ENCODE measurements at places on chromosomes 3 and 15.

- no peak for DNase-seq
Measured at GRCh38 chr15:71808311-71809020, 1.9 kb upstream of the NR2E3 start.

GRCh38 chr15:87604857-87605446 lies 651.6 kb downstream of the NTRK3 start:
- no peak for DNase-seq

- DNase-seq = no peak
Measured at GRCh38 chr3:42700366-42701288, 2.0 kb downstream of the HHATL start.

DNA sequence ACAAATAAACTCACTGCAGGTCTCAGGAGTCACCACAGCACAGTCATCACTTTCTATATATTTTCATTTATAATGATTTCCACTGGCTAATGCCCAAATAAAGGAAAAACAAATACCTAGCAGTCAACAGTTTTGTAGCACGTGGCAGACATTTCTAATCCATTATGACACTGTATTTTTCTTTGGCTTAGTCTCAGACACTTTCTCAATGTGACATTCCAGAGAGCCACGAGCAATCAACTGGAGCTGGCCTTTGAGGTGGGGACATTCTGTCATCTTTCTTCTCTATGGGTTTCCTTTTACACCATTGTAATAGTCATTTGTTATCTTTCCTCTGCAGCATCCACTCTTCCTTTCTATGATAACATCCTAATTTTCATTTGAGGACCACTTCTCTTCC lies 119.7 kb downstream of the WNT5A start:
- DNase-seq = no peak

DNA sequence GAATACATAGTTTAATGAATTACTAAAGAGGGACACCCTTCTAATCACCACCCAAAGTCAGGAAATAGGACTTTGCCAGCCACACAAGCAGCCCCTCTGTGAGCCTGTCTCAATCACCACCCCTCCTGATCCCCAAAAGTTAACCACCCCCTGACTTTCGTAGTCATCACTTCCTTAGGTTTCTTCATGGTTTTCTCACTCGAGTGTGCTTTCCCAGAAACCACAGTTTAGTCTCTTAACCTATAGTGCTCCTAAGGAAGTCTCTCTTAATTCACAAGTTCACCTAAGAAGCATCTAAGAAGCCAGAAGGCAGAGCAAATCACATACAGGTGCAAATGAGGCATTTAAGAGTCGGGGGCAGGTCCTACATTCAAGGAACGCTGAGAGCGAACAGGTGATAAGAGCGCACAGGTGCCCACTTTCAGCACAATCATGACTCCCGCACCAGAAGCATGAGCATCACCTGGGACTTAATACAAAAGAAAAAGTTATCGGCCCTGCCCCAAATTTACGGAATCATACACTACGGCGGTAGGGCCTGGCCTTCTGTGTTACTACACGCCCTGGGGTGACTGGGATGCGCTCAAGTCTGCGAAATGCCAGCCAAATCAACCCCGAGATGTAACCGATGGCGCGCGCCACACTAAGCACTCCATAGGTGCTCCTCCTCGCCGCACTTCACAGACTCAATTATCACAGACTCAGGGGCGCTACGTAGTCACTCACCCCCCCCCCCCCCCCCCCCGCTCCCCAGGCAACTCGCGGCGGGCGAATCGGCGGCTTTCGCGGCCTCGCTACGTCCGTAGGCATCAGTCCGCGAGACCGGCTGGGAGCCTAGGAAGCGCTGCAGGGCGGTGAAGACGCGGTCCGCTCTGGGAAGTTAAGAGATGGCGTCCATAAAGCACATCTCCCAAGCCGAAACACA lies 815 bp downstream of the ULK4 start:
- peak; percentile 42 for DNase-seq

DNA sequence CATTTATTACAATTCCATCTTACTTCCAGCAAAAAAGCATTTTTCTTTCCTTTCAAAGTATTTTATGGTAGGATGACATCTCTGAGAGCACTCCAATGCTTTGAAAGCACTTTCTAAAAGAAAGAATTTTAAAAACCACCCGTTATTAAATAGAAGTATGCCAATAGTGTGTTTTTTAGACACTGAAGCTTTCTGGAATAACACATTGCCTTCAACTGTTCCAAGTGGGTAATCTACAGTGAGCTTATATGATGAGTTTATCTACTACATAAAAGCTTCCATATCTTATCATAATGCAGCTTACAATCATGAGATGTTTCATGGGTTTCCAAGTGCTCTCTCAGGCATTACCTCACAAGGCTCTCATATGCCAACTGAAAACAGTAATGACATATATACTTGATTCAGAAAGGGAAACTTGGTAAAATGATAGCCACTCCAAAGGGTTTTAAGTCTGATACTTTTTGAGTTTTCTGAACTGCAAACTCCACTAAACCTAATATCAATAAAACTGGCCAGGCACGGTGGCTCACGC lies 14.1 kb downstream of the CMTM6 start:
- no peak for DNase-seq

GRCh38 chr3:53042651-53043050 lies 3.2 kb downstream of the SFMBT1 start:
- DNase-seq = no peak

DNA sequence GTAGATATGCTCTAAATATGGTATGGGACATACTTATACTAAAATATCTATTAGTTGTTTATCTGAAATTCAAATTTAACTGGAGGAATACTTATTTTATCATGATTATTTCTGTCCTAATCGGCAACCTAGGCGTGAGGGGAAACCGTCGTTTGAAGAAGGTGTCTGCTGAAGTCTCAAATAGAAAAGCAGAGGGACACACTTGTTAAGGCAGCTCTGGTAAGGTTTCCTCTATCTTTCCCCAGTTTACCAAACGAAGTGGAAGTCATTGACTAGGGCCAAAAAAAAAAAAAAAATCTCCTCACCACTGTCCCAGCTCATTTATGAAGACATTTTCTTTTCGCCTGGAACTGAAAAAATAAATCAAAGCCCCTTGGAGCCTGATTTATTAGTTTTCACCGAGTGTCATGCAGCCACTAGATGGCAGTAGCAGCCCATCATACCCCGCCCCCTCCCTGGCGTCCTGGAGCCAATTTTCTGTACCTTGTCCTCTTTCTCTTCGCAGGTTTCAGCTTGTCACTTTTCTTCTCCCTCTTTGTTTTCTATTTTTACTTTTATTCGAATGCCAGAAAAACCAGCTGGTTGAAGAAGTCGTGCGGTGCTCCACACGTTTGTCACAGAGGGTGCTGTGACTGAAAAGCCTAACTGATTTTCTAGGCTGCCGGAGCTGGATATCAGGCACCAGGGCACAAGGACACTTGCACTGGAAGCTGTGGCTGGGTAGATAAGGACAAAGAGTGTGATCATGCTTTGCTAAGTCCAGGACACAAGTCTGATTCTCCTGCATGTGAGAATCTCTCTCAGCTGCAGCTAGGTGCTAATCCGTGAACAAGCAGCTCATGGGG lies 238.7 kb downstream of the ZPLD1 start:
- DNase-seq = peak; percentile 59

GRCh38 chr3:39090922-39091321 lies 16.5 kb downstream of the GORASP1 start:
- no peak for DNase-seq

- peak; percentile 25 for DNase-seq
Measured at GRCh38 chr3:38131621-38132369, 5.1 kb downstream of the ACAA1 start.

DNA sequence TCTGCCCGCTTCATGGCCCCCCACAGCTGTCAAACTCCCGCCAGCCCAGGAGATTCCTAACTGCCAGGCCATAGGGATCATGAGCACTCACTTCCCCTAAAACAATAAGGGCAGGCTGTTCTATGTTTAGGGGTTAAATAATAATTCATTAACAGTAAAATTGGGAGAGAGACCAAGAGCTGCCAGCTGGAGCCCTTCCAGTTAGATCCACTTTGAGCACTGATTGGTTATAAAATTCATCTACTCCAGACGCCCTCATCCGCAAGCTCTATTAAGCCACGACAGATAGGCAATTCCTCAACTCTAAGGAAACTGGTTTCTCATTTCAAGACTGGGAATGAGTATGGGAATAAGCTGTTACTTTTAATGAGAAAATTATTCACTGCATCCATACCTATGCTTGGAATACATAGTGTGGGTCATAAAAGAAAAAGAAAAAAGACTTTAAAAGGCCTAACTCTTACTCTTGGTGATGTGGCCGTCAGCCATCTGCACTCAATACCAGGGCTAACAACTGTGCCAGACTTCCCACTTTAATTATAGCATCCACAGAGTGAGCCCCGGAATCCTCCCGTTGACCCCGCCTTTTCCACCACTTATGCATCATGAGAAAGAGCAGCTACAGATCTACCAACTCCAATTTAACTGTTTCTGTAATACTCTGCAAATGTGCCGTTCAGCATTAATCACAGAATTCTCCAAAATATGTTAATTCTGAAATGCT lies 44.5 kb downstream of the IL17RD start:
- peak; percentile 71 for DNase-seq

DNA sequence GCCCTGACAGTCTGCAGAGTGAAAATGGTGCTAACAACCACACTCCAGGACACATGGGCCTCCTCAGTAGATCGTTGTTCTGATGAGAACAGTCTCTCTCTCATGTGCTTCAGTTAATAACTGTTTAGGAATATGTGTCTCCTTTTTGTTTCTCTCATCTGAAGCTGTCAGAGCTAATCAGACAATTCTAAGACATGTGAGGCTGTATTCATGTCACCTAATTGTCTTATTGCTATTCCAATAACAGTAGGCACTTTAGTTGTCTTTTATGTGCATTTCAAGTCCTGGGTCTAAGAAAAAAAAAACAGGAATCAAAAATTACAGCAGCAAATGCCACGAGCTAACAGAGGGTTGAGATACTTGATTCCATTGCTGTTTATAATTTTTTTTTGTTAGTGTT lies 89.1 kb downstream of the WDR49 start:
- no peak for DNase-seq

- DNase-seq = peak; percentile 2
Measured at GRCh38 chr15:73885954-73886700, 12.8 kb downstream of the TBC1D21 start.

- peak; percentile 18 for DNase-seq
Measured at GRCh38 chr3:127384717-127385539, 97.1 kb upstream of the PRR20G start.

GRCh38 chr3:56424885-56425284 lies 43.4 kb downstream of the ERC2 start:
- no peak for DNase-seq

DNA sequence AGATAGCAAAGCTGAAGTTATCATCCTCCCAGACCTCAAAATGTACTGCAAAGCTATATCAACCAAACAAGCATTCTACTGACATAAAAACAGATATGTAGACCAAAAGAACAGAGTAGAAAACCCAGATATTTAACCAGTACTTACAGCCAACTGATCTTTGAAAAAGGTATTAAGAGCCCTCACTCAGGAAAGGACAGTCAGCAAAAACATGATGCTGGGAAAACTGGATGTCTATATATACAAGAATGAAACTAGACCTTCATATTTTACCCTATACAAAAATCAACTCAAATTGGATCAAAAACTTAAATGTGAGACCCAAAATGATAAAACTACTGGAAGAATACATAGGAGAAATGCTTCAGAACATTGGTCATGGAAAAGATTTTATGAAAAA lies 87.5 kb upstream of the MME start:
- no peak for DNase-seq

- DNase-seq = no peak
Measured at GRCh38 chr3:151314137-151314536, 2.5 kb downstream of the GPR87 start.

DNA sequence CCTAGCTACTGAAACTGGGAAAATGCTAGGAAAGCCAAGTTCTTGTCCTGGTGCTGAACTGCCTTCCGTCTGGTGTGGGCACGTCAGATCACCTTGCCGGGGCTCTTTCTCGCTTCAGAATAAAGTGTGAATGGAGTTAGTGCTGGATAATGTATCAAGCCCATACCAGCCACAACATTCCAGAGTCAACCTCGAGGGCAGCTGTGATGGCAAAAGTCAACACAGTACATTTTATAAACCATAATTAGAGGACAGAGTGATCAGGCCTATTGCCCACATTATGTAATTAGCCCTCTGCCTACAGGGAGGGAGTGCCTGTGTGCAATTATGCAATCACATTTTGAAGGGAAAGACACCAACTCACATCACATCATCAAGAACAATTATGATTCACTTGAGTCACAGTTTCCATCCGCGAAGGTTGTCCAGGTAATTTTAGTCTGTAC lies 165.2 kb downstream of the RORA start:
- no peak for DNase-seq

- DNase-seq = no peak
Measured at GRCh38 chr15:101209285-101209845, 42.5 kb downstream of the CHSY1 start.

Measured in stomach (tissue), 19 donors.